ENCODE measurements at places on chromosomes 3 and 15. TPM values are rescaled to one million over a fixed set of nuclear protein-coding genes. Genes with fewer than 3 reads are reported as not detected.

- H3K4me3 ChIP-seq, result no peak overlapping the region
- H3K4me1 ChIP-seq, result no peaks in the 10 kb centered on the region
- H3K27ac ChIP-seq, result no peak overlapping the region
- DNase-seq, result no peak
Observed at GRCh38 chr3:122353893-122354401, 28.9 kb downstream of the CSTA start.

- no peak overlapping the region for H3K4me3 ChIP-seq
- no peak for DNase-seq
- H3K27me3 ChIP-seq, result no peaks in the 10 kb centered on the region
- no peak overlapping the region for H3K27ac ChIP-seq
Observed at GRCh38 chr3:13517253-13517977, 31.5 kb upstream of the FBLN2 start.

The MCF2L2 gene
- 12.9 TPM for total RNA-seq

DNA sequence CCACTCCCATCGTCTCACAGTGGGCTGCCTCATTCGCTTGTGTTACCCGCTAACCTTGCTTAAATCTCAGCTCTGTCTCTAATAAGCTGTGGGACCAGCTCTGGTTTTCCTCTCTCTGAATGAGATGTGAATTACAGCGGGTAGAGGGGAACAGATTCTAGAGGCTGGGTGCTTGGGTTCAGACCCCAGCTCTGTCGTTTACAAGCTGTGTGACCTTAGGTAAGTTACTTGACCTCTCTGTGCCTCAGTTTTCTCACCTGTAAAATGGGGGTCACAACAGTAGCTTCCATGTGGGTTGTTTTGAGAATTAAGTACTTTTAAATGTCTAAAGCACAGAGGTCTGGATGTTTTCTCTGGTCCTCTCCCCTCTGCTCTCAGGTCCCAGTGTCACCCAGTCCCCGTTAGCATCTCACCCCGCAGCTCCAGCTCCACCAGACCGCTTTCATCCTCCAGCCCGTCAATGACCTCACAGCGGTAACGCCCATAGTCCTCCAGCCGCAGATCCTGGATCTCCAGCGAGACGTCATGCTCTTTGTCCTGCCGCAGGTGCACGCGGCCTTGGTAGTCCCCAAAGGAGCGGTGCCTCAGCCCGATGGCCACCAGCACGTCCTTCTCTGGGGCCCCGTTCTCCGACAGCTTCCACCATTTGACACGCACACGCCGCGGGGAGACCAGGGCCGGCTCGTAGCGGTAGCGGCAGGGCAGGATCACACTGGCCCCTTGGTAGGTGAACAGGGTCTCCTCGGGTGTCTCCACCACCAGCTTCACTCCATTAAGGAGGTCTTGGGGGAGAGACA lies 14.2 kb downstream of the HAPLN3 start:
- no peak overlapping the region for H3K27ac ChIP-seq
- H3K4me3 ChIP-seq, result no peak overlapping the region
- no peaks in the 10 kb centered on the region for H3K36me3 ChIP-seq
- H3K27me3 ChIP-seq, result no peaks in the 10 kb centered on the region

- no peaks in the 10 kb centered on the region for H3K36me3 ChIP-seq
- H3K4me1 ChIP-seq, result peaks cover 8% of the 10 kb centered on the region
- H3K27me3 ChIP-seq, result no peaks in the 10 kb centered on the region
- DNase-seq, result peak; percentile 80
- peak overlapping the region; percentile 58 for H3K27ac ChIP-seq
Observed at GRCh38 chr3:71530903-71531530, 52.5 kb downstream of the FOXP1 start.

The HACD2 gene
- 8.8 TPM for total RNA-seq

The GOLGA8H gene
- total RNA-seq, result 1.5 TPM

The LACTB gene
- 14.1 TPM for total RNA-seq

DNA sequence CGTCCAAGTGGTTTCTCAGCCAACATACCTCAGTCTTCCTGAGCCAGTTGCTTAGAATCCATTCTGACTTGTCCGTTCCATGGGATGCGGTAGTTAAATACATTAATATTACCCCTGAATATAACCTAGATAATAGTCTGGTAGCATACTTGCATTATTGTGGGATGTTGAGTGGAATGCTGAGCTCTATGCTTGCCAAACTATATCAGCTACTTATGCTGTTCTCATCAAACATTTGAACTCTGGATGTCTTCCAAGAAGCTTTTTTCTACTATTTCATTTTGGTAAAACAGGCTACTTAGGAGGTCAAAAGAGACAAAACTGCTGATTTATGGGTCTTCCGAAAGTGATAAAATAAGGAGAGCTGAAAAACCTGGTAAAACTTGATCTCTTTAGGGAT lies 429.5 kb downstream of the NAALADL2 start:
- no peaks in the 10 kb centered on the region for H3K27me3 ChIP-seq
- H3K27ac ChIP-seq, result no peak overlapping the region
- no peak for DNase-seq
- H3K4me1 ChIP-seq, result no peaks in the 10 kb centered on the region
- H3K36me3 ChIP-seq, result no peaks in the 10 kb centered on the region

DNA sequence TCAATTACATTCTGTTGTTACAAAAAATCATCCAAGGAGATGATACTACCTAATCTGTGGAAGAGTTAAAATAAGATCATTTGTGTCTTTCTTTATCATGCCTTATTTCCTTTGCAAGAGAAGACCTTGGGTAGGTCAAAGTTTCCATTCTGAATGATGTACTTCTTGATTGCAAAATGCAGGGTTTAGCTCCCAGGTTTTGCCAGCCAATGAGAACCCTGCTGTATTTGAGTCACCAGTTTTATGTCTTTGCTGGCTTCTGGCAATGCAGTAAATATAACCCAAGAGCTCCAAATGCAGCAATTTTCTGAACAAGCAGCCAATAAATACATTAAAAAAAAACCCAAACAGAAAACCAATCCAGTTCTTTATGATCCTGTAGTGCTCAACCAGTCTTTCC lies 204.9 kb downstream of the CADPS start:
- DNase-seq, result peak; percentile 2
- H3K4me3 ChIP-seq, result no peak overlapping the region
- H3K36me3 ChIP-seq, result no peaks in the 10 kb centered on the region
- no peak overlapping the region for H3K27ac ChIP-seq
- H3K4me1 ChIP-seq, result peaks cover 18% of the 10 kb centered on the region
